ENCODE measurements at places on chromosomes 16 and 17. TPM values are rescaled to one million over a fixed set of nuclear protein-coding genes. Genes with fewer than 3 reads are reported as not detected.

The PPL gene
- polyA plus RNA-seq: 24.6 TPM

The CTRB1 gene
- polyA plus RNA-seq: not detected

The RSKR gene
- polyA plus RNA-seq: 7.9 TPM

The TMEM92 gene
- polyA plus RNA-seq: 0.28 TPM

The CFAP52 gene
- 0.11 TPM for polyA plus RNA-seq

The CPNE2 gene
- polyA plus RNA-seq: 73.0 TPM

The NR1D1 gene
- 6.5 TPM for polyA plus RNA-seq

The ODAD4 gene
- 1.1 TPM for polyA plus RNA-seq

The SHPK gene
- 9.0 TPM for polyA plus RNA-seq

The CPNE7 gene
- 3.9 TPM for polyA plus RNA-seq

The CARD14 gene
- polyA plus RNA-seq: 0.05 TPM

The MGAT5B gene
- 13.8 TPM for polyA plus RNA-seq

The KRT9 gene
- not detected for polyA plus RNA-seq

The LRRC37A2 gene
- polyA plus RNA-seq: 3.2 TPM

The TMEM132E gene
- not detected for polyA plus RNA-seq

The VPS25 gene
- 127 TPM for polyA plus RNA-seq

The MYH13 gene
- polyA plus RNA-seq: not detected

The IGFALS gene
- polyA plus RNA-seq: 0.02 TPM

The TAT gene
- not detected for polyA plus RNA-seq

The MARCHF10 gene
- 0.16 TPM for polyA plus RNA-seq

The ITGB3 gene
- polyA plus RNA-seq: 4.6 TPM

The TBL3 gene
- 36.7 TPM for polyA plus RNA-seq

The PHKB gene
- 20.8 TPM for polyA plus RNA-seq

The RNF112 gene
- polyA plus RNA-seq: 22.6 TPM

The CDH13 gene
- 93.0 TPM for polyA plus RNA-seq

The OR4D1 gene
- not detected for polyA plus RNA-seq

The PIRT gene
- not detected for polyA plus RNA-seq

The PRR35 gene
- polyA plus RNA-seq: not detected

The JPH3 gene
- polyA plus RNA-seq: 0.25 TPM

The CA10 gene
- polyA plus RNA-seq: not detected

The EVI2B gene
- 0.78 TPM for polyA plus RNA-seq

The GP1BA gene
- not detected for polyA plus RNA-seq

The SSTR5 gene
- not detected for polyA plus RNA-seq

The ABCA9 gene
- polyA plus RNA-seq: 0.15 TPM

The LGALS9B gene
- not detected for polyA plus RNA-seq

The TMEM238L gene
- not detected for polyA plus RNA-seq
